ENCODE measurements at places on chromosomes 5 and 9.

DNA sequence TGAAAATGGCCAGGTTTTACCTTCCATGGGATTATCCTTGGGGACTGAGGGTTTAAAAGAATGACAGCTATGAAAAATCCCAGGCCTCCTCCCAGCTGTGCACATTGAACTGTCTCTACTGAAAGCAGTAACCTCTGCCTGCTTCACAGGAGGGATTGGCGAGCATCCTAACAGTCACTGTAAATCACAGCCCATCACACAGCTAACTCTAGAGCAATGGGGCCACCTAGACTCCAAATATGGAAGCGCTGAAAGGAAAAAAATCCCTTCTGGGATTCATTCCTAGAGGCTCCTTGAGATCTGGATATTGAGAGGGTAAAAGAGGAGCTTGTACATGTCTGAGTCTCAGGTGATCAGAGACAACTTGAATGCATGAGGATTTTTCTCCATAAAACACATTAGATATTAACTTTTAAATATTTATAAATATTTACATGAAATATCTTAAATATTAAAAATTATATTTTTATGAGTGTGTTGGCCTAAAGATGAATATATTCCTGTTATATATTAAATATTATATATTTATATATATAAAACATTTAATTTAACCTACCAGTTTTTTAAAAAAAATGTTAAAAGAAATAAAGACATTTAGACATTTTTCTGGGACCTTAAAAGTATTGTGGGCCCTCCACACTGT is 133.8 kb upstream of the SLC24A2 start:
- no peak for DNase-seq

DNA sequence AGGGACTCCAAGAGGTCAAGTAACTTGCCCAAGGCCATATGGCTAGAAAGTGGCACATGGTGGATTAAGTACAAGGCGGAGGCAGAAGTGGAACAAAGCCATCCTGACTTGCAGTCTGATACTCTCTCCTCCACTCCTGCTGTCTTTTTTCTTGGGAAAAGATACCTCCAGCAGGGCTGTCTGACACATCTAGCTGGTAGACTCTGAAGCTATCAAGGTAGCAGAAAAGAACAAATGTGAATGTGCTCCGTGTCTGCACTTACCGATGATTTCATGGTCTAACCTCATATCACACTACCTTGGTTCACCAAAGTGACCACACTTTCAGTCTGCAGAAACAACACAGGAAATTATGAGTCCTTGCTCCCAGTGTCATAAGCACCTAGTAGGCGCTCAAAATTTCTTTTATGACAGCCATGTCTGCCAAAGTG is 284.8 kb downstream of the CRB2 start:
- DNase-seq, result no peak

GRCh38 chr9:33837138-33837537 is 20.2 kb downstream of the UBE2R2 start:
- no peak for DNase-seq

DNA sequence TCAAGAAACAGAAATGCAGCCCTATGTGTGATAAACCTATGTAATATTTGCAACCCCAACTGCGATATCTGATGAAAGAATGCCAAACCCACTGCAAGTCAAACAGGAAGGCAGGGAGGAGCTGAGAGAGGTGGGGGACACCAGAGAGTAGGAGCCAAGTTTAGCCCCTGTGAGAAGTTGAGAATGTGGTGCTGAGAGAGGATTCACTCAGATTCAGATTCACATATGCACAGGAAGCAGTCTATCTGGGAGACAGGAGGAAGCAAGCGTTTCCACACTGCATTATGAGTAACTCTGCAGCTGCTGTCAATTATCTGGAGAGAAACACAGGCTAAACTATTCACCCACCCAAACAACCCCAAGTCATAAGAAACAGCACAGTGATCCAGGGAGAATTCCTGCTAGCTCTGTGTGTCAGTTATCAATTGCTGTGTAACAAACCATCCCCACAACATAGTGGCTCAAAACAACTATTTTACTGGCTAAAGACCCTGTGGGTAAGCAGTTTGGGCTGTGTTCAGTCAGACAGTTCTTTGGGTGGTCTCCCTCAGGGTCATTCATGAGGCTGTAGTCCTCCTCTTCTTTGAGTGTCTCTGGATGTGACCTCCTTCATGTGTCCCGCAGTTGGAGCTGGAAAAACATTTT is 161.9 kb upstream of the RAI14 start:
- DNase-seq, result no peak

- DNase-seq, result no peak
Observed at GRCh38 chr9:38243993-38244392, 148.5 kb upstream of the ALDH1B1 start.

- DNase-seq, result no peak
Observed at GRCh38 chr9:134434894-134435506, 108.7 kb downstream of the RXRA start.

DNA sequence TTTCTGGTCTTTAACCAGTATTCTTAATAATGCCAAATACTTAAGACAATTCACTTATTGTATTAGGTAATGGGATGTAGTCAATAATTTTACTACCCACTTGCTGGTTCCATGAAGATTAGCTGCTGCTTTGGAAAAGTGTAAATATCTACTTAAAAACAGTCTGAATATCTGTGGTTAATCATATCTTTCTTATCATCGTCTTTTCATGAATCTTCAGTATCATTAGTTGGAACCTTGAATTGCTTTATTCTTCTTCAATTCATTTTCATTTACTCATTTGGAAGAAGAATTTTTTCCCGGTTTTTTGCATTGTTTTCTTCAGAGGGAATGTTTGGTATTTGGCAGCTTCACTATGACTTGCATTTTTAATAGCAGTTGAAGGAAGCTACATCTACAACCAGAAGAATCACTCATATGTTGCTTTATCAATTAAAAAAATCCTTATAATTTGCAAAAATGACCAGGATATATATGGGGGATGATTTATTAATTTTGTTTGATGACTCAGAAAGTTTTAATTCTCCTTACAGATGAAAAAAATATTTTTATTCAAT is 1398.3 kb upstream of the CDH6 start:
- DNase-seq, result no peak

GRCh38 chr9:30796764-30797163 is 1587.7 kb upstream of the ACO1 start:
- no peak for DNase-seq

DNA sequence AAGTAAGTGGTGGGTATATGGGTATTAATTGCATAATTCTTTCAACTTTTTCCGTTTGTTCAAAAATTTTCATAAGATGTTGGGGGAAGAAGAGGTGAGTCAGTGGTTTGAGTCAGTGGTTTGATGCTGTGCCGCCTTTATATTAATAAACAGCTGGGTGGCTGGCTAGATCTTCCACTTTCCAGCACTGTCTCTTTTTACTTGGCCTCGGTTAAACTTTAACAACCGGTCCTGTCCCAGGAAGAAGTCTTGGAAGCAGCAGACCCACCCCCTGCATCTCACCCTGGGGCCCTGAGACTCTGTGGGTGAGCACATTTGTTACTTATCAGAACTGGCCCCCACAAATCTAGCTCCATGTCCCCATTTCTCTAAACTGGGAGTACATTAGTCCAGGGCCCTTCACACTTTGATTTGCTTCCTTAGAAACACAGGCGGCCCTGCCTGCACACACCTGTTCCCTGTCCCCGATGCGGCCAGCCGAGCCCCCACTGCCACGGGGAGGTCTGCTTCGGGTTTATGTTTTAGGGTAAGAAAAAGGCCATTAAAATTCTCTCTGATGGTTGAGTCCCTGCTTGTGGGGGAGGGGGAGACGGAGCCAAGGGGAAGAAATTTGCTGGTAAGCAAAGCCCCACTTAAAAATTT is 90.7 kb downstream of the PTCH1 start:
- peak; percentile 7 for DNase-seq

DNA sequence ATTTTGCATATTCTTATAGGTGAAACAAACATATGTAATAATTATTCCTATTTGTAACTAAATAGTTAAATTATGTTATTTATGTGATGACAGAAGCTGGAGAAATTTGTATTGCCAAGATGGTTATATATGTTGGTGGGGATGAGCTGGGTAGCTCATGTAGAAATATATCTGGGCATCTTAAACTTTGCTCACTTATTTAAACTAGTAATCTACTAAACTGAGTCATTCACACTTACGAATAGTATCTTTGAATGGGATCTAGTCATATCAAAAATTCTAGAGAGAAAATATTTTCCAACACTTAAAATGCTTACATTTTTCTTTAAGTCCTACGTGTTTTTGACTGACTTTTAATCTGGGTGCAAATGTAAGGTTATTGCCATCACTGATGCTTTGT is 44.6 kb upstream of the EIF4EBP3 start:
- DNase-seq, result no peak

DNA sequence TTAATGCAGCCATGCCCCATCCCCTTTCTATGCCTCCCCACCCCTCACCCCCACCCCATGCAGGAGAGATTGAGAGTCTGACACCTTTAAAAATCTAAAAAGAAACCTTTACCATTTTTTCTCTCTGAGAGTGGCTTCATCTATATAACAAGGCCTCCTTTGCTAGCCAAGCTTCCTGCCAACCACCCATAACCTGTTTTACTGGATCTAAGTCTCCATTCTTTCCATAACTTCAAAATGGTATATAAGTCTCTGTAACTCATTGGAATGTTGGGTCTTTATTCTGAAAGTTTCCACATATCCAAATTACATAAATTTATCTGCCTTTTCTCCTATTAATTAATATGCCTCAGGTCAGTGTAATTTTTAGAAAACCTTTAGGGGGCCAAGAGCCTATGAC is 1174.0 kb downstream of the MAT2B start:
- no peak for DNase-seq

- DNase-seq, result no peak
Observed at GRCh38 chr5:57598097-57598496, 115.5 kb upstream of the ACTBL2 start.

DNA sequence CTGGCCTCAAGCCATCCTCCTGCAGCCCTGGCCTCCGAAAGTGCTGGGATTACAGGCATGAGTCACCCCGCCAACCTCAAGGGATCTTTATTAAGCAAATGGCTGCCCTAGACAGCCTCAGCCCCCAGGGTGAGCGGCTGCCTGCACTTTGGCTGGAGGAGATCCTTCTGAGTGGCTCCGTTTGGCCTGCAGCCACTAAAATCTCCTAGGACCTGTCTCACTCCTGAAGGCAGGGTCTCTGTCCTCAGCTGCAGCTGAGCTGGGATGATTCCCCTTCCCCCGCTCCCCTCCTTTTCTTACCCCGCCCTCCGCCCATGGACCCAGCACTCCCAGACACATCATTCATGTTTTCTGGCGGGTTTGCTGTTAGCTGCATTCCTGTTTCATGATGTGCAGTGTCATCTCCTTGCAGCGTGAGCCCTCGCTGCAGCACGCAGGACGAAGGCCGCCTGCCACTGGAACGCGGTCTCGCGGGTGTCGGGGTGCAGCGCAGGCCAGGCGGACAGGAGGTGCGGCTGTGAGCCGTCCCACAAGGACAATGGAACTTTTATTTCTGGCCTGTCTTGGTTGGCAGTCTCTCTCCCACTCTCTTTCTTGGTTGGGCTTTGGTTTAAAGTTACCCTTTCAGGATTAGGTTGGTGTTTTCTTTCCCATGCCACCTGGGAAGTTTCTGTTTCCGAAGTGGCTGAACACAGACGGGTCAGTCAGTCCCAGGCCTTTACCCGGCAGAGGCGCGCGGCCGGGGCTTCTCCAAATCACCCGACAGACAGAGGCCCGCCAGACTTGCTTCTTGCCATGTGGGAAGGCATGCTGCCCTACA is 137.1 kb downstream of the FOXD1 start:
- DNase-seq, result no peak

DNA sequence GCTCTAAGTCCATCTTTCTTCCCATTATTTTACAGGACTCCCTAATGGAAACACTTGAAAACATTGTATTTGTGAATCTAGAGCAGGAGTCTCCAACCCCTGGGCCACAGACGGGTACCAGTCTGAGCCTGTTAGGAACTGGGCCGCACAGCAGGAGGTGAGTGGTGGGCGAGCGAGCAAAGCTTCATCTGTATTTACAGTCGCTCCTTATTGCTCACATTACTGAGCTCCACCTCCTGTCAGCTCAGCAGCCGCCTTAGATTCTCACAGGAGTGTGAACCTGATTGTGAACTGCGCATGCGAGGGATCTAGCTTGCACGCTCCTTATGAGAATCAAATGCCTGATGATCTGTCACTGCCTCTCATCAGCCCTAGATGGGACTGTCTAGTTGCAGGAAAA is 111.0 kb downstream of the MED27 start:
- no peak for DNase-seq

DNA sequence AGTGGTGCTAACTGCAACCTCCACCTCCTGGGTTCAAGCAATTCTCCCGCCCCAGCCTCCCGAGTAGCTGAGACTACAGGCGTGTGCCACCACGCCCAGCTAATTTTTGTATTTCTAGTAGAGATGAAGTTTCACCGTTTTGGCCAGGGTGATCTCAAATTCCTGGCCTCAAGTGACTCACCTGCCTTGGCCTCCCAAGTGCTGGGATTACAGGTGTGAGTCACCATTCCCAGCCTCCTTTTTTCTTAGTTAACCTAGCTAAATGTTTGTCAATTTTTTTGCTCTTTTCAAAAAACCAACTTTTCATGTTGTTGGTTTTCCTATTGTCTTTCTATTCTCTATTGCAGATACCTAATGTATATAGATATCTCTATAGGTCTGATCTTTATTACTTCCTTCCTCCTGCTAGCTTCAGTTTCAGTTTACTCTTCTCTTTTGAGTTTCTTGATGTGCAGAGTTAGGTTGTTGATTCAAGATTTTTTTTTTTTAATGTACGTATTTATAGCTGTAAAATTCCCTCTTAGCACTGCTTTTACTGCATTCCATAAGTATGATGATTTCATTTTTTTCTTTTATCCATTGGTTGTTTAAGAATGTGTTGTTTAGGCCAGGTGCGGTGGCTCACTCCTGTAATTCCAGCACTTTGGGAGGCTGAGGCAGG is 32.9 kb downstream of the FGD3 start:
- no peak for DNase-seq

GRCh38 chr9:120712539-120713031 is 1.7 kb downstream of the MEGF9 start:
- DNase-seq, result no peak

DNA sequence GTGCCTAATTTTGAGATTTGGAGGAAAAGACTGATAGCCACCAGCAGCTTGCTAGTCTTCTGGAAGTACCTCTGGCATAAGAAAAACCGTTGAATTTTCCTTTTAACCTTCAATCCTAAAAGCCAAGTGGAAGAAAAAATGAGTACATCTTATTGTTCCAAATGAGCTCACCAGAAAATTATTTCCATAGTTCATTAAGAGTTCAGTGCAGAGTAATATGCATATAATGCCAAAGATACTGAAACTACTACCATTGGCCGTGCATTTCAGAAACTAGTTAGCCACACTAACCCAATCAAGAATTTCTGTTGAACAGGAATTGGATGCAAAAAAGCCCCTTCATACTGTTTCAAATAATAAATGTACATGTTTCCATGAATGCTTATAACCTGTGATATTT is 607.9 kb downstream of the KCTD16 start:
- no peak for DNase-seq

GRCh38 chr5:57764479-57765089 is 282.0 kb upstream of the ACTBL2 start:
- DNase-seq, result no peak

All from stimulated activated CD4-positive, alpha-beta T cell treated with anti-CD3 and anti-CD28 coated beads, Interleukin-4, amount 100 ng/mL, for 1 hour (primary cell).